ENCODE measurements at places on chromosomes 3 and 15. TPM values are rescaled to one million over a fixed set of nuclear protein-coding genes. Genes with fewer than 3 reads are reported as not detected.

The CCR4 gene
- 0.11 TPM for total RNA-seq

The SNTN gene
- total RNA-seq, result 0.50 TPM

The TMEM158 gene
- total RNA-seq, result 4.8 TPM

The DOCK3 gene
- 11.0 TPM for total RNA-seq

The CCR2 gene
- 2.2 TPM for total RNA-seq

The TRPC1 gene
- 73.5 TPM for total RNA-seq

The IRAK2 gene
- total RNA-seq, result 6.1 TPM

The ABCF3 gene
- total RNA-seq, result 49.5 TPM

The TTLL13 gene
- total RNA-seq, result 0.30 TPM

The PLA2G4D gene
- 0.06 TPM for total RNA-seq

The SCAMP5 gene
- 56.0 TPM for total RNA-seq

The WDR93 gene
- 3.9 TPM for total RNA-seq

The CLSTN2 gene
- 44.5 TPM for total RNA-seq

The CDHR4 gene
- 0.10 TPM for total RNA-seq

The SAXO2 gene
- 12.0 TPM for total RNA-seq

The ZMYND10 gene
- total RNA-seq, result 54.1 TPM

The GOLGA6L10 gene
- 4.0 TPM for total RNA-seq

The TUSC7 gene
- not detected for total RNA-seq

The ARNT2 gene
- total RNA-seq, result 78.6 TPM

The TLR9 gene
- not detected for total RNA-seq

The STRC gene
- total RNA-seq, result 1.5 TPM

The NAALADL2 gene
- 19.1 TPM for total RNA-seq

The CHRFAM7A gene
- total RNA-seq, result 3.2 TPM

The GYG1 gene
- 53.4 TPM for total RNA-seq

The TRPM7 gene
- total RNA-seq, result 59.7 TPM

The CCDC54 gene
- total RNA-seq, result not detected

The ALPK3 gene
- total RNA-seq, result 6.2 TPM

The DISP2 gene
- 13.3 TPM for total RNA-seq

The CP gene
- 48.7 TPM for total RNA-seq

The SLCO2A1 gene
- total RNA-seq, result 3.7 TPM

The GDPGP1 gene
- 6.0 TPM for total RNA-seq

The PATL2 gene
- 2.0 TPM for total RNA-seq

The GCNT3 gene
- 0.10 TPM for total RNA-seq

The AQP9 gene
- 5.6 TPM for total RNA-seq

All from spinal cord (tissue), 10 donors.